ENCODE measurements at places on chromosomes 3 and 15.

- no peak for DNase-seq
These were observed 841 bp downstream of the POGLUT1 start for GRCh38 chr3:119469418-119470189.

DNA sequence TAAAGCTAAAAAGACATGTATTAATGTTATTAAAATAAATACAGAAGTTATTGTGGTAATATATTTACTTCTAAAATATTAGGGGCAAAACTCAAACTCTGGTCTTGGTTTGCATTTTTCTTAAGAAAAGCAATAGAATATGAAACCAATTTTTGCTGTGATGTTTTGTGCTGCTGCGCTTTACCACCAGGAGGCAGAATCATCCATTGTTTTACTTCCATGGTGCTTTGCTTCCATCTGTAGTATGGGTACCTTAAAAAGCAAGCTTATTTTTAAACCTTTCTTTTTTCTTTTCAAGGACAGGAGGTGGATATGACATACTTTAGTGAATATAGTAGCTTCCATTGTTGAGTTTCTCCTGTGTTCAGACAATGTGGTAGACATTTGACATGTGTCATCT lies 46.6 kb upstream of the MRPL3 start:
- DNase-seq, result no peak

GRCh38 chr3:49864505-49864904 lies 5.2 kb downstream of the CAMKV start:
- no peak for DNase-seq

DNA sequence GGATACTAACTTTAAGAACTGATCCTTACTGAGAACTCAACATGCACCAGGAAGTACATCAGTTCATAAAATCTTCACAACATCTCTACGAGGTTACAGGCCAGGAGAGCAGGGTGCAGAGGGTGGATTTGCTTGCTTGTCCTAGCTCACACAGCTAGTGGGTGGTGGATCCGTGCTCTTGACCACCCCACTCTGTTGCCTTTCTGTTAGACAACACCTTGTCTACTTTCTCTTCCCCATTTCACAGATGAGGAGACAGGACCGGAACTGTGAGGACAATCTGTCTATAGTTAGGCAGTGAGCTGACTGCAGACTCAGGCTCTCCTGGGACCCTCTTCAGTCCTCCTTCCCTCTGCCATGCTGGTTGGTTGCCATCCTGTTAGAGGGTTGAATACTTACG lies 221.7 kb upstream of the TLE3 start:
- no peak for DNase-seq

- DNase-seq, result no peak
These were observed 27.0 kb upstream of the CAPN3 start for GRCh38 chr15:42332331-42332730.

- no peak for DNase-seq
These were observed 3.9 kb upstream of the FURIN start for GRCh38 chr15:90864507-90864906.
